Activated T-cell treated with anti-CD3 and anti-CD28 coated beads, Interleukin-2, amount 50 U/mL, for 72 hours (primary cell): ENCODE measurements at places on chromosomes 12 and 14.

- DNase-seq, result no peak
These were observed 85.4 kb upstream of the TMEM260 start for GRCh38 chr14:56494167-56494566.

- DNase-seq, result no peak
These were observed 8.6 kb downstream of the AK7 start for GRCh38 chr14:96400495-96400894.

GRCh38 chr14:105260959-105261358 is 12.6 kb downstream of the BTBD6 start:
- no peak for DNase-seq

- DNase-seq, result no peak
These were observed 405.6 kb downstream of the GLT1D1 start for GRCh38 chr12:129258781-129259318.

- DNase-seq, result no peak
These were observed 203.3 kb upstream of the CRY1 start for GRCh38 chr12:107296681-107297089.
